Epithelial cell of prostate (primary cell): ENCODE measurements at places on chromosomes 1 and 21.

DNA sequence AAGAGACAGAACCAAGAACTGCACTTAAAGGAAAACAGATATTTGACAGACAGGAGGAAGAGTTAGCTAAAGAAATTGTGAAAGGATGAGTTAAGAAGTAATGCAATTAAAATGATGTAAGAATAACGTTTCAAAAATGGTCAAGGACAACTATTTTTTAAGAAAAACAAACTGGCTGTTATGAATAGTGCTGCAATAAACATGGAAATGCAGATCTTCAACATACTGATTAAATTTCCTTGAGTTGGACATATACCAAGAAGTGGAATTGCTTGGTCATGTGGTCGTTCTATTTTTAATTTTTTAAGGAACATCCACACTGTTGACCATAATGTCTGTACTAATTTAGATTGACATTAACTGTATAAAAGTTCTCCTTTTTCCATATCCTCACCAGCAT is 23.1 kb upstream of the PHTF1 start:
- DNase-seq = no peak

- no peak for DNase-seq
These were observed 1.9 kb downstream of the EFNA3 start for GRCh38 chr1:155080312-155081228.

DNA sequence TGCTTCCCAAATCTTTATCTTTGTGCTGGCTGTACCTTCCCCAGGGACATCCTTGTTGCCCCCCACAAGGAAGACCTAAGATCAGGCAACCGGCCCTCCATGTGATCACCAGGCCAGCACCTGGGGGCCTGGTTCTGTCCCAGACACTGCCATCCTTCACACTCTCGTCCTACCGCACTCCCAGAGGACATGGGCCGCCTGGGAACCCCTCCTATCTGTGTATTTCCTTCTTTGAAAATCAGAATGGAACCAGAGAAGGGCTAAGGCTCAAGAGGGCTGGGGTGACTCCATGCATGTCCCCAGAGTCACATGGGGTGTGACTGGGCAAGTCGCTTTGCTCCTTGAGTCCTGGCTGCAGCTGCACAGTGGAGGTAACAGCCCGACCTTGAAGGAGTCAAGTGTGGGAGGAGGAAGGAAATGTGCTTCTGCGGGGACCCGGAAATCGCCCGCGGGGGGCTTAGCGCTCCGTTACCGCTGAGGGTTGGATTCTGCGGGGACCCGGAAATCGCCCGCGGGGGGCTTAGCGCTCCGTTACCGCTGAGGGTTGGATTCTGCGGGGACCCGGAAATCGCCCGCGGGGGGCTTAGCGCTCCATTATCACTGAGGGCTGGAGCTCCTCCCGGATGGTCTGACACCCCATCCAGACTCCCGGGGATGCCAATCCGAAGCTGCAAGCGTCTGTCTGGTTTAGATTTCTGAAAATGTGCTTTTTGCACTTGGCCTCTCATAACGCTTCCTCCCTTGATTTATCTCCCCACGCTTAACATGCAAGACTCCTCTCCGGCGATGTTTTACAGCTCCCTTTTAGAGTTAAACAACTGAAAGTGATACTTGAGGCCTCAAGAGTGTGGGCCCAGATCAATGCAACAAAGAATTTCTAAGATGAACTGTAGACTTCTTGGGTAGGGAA is 278.9 kb downstream of the NPHP4 start:
- no peak for DNase-seq

DNA sequence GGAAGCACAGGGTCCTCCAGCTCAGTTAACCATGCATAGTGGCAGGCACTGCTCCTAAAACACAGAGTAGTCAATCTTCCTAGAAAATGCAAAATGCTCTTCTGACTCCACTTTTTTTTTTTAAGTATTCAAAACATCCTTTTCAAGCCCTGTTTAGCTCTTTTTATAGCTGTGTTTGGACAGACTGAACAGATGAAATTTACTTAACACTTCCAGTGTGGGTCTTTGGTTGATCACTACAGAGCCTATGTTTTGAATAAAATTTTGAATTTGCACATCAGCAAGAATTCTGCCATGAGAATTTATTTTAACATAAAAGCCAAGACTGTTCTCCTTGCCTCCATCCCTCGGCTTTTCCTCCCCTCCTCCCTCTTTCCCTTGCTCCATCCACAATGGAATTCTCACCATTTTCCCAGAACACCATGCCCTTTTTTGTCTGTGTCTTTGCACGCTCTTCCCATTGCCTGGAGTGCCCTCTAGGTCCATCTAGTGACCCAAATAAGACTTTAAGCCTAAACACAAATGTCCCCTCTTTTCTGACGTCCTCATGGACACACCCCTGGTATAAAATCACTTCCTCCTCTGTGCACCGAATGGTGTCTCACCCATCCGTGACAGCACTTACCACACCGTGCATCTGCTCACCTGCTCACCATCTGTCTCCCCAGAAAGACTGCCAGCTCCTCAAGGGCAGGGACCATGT is 24.0 kb upstream of the CPT2 start:
- no peak for DNase-seq

DNA sequence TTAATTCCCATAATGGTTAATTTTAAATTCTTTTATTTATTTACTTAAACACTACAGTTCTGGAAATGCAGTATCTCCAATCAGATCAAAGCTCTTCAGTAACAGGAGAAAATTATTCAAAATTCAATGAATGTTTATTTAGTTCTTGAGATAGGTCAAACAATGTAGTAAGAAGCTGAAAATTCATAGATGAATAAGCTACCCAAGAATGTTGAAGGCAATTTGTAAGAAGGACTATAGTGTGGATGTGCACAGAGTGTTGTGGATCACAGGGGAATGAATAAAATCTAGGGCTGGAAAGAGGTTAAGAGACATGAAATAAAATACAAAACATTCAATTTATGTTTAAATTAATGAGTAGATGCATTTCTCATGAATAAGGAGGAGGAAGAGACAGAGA is 72.0 kb downstream of the OLFM3 start:
- no peak for DNase-seq

DNA sequence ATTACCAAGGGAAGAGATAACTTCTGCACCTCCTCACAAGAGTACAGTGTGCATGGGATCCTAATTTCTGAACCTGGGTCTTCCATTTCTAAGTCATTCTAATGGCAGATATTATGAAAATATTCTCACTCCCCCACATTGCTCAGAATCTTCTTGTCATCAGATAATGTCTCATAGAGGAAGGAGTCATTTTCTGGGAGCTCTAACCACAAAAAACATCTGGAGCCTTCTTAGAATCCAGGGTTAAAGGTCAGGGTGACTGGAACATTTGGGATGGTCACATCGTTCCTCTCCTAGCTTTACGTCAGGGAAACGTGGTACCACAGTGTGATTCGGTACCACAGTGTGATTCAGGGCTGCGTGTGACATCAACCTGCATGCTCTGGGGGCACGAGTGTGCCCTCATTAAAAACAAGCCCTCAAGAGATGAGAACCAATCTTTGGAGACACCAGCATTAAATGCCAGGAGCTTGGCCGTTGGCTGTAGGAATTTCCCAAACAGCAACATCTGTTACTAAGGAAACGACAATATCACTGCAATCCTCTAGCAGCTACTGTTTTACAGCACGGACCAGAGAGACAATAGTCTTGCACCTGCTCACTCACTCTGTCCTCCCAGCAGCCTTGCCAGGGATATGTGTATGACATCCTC is 179.1 kb downstream of the PSMG1 start:
- no peak for DNase-seq

DNA sequence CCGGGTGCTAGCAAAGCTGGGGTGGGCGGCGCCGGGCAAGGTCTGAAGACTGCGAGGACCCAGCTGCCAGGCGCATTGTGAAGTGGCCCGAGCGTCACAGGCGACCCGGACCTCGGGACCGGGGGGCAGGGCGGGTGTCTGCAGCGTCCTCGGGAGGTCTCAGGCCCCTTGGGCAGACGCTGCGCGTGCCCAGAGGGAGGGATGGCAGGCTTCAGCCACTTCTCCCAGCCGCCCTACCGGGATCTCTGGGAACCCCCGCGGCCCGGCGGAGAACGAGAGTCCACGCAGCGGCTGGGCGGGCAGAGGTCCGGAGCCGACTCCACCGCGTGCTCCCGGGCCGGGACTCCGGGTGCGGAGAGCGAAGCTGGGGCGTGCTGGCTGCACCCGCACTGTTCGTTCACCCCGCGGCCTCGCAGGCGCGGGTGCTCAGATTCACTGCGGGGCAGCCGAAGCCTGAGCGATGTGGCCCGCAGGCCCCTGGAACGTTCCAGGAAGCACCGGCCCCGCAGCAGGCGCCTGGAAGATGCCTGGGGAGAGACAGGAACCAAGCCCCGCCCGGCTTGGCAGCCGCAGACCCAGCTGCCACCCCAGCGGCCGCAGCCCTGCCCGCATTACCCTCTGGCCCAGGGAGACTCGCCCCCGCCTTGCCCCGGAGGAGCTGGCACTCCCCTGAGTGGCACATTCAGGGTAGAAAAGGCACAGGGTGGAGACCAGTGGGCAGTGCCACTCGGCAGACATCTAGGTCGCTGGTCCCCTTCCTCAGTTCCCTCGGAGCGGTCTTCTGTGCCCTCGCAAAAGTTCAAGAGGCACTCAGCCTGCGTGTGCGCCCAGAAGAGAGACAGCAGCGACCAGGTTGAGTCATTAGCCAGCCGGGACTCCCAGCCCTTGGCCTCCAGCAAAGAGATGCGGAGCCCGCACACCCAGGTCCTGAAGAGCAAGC is at the start of gene CCDC185:
Gene CCDC185 (plus strand): TSS at position 141 of the 940 bp plus-strand sequence. CDS start 61 bp downstream, at position 202.
- no peak for DNase-seq

DNA sequence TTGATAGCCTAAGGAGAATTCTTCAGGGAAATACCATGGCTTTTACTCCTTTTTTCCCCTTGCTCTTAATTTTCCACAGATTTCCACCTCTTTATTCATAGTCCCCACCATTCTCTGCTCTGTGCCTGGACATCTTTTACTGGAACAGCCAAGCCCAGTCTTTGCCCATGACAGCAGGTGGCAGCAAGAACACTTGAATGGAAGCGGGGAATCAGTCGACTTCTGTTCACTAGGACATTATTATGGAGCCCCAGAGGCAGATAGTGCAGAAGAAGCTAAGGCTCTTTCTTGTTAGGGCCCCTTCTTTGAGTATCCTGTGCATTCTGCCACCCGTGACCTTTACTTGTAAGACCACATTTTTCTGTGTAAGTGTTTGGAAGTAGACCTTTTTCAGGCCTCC is 6.3 kb downstream of the OR14I1 start:
- DNase-seq = no peak
